ENCODE measurements at places on chromosomes 12 and 14.

DNA sequence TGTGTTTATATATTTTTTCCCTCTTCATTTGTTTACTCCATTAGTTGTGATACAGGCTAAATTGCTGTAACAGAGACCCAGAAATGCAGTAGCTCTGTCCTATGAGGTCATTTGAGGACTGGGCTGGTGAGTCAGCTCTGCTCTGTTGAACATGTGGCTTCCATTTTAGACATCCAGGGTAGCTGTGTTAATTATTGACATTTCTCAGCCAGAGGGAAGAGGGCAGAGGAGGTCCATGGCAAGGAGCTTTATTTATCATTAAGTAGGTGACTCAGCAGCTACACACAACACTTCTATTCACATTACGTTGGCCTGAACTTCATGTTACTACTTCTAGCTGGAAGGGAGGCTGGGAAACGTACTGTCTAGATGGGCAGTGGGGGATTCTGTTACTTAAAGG, 85.4 kb downstream of the PTCSC3 start:
- no peak for DNase-seq

- DNase-seq: no peak
Measured at GRCh38 chr12:2551412-2551900, 243.3 kb upstream of the FKBP4 start.

- no peak for DNase-seq
Measured at GRCh38 chr12:93569301-93569655, 3.2 kb upstream of the SOCS2 start.

GRCh38 chr12:25993901-25994651, 35.6 kb downstream of the RASSF8 start:
- DNase-seq: no peak

- DNase-seq: no peak
Measured at GRCh38 chr12:91687052-91688017, 458.3 kb downstream of the BTG1 start.

DNA sequence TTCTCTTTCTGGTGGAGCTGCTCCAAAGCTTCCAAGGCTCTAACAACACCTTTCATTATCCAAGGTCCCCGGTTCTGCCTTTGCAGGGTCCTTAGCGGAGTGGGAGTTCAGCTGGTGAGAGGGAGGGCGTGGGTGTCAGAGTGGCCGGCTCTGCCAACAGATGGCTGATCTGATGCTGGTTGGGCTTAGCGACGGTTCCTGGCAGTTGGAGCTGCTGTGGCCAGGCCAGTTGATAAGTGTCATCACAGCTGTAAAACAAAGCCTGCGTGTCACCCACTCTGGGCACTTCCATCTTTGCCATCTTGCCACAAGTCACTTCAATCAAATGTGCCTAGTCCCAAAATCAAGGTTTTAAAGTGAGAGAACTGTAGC, 36.3 kb downstream of the RIN3 start:
- DNase-seq: no peak

- DNase-seq: no peak
Measured at GRCh38 chr14:104579507-104579906, at the start of gene C14orf180. TSS of gene C14orf180 (plus strand) at chr14:104579764. CDS start at chr14:104586431, 6,667 bp downstream.

- no peak for DNase-seq
Measured at GRCh38 chr12:52067081-52067374, 2.8 kb upstream of the ATG101 start.

DNA sequence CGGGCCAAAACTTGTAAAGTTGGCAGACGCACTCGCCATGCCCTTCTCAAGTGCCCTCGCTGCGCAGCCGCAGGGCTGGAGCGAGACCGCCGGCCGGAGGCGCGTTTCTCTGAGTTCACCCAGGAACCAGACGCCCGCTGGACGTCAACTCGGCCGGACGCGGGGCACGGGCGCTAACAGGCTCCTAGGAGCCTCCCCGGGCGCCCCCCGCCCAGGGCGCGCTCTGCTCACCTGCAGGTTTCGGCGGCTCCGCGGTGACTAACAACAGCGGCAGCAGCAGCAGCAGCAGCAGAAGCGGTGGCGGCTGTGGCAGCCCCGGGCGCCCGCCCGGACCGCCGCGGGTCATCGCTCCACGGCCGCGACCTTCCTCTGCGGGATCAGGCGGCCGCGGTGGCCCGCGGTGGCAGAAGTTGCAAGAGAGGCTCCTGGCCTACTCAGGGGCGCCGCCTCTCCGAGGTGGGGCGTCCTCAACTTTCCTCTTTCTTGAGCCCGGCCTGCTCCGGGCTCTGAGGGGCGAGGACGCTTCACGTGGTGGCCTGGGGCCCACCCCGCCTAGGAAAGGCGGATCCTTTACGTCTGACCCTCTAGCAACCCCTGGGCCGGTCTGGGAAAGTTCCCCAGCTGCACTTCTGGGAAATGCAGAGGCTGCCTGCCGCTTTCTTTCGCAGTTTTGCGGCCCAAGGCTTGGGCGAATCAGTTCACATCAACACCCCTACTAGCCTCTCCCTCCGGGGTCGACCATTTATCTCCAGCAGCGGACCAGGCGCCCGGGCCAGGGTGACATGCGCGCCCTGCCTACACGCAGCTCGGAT, at the start of gene PLBD1:
PLBD1 (minus strand) TSS at position 533 of the 812 bp plus-strand sequence; CDS start at position 346, 187 bp downstream.
- DNase-seq: no peak

- DNase-seq: no peak
Measured at GRCh38 chr14:32075672-32076277, 1.3 kb upstream of the ARHGAP5 start.

GRCh38 chr12:70520847-70521246, 116.4 kb downstream of the PTPRB start:
- no peak for DNase-seq

DNA sequence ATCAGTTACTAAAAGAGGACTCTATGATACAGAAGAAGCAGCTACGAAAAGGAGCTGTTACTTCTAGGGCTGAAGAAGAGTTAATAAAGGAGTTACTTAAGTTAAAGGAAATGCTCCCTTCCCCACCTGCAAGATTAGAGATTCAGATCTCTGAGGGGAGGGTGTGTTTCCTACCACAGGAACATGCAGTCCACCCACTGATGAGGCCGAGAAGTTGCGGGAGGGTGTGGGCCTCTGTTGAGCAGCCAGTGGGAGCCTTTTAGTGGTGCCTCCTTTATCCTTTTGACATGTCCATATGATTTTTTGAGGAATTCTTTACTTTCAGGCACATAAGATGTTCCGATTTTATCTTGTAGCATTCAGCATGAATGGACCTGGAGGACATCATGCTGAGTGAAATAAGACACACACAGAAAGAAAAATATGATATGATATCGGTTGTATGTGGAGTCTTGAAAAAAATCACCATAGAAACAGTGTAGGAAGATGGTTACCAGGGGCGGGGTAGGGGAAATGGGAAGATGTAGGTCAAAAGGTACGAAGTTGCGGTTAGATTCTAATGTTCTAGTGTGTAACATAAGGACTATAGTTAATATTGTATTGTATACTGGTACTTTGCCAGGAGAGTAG, 4.4 kb upstream of the M6PR start:
- no peak for DNase-seq

DNA sequence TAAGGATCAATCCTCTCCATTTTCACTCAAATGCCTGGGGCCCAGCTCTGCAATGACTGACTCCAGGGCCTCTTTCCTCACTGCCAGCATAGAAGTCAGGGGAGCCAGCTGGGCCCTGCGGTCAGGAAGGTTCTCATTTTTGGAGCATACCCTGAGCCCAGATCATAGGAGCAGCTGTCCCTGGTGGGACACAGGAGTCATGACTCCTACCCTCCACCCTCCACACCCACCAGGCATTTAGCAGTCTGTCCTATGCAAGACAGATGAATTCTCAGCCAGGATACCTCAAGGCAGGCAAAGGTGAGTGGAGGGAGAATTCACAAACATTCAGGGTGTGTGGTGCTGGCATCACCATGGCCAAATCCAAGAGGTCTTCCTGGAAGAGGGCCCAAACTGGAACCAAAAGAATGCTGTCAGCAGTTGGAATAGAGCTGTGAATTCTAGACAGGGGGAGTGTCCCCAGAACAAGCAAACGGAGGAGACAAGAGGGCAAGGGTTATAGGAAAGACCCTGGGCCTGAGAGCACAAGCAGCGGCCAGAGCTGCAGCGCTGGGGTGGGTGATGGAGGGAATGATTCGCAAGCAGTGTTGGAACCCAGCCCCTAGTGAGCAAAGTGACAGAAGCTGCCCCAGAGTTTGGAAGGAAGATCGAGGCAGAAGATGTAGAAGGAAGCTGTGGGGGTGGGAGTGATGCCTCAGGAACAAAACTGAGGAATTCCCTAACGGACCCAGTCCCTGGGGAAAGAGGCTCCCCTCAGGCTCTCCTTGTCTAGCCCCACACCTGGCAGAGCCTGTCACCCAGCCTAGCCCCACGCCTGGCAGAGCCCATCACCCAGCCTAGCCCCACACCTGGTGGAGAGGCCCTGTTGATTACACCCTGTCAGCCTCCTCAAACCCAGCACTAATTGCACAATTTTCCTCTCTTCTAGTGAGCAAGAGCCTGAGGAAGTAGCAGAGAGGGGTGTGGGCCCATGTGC, 4.5 kb upstream of the REM2 start:
- no peak for DNase-seq

GRCh38 chr12:93115646-93116045, 186.6 kb upstream of the EEA1 start:
- no peak for DNase-seq

DNA sequence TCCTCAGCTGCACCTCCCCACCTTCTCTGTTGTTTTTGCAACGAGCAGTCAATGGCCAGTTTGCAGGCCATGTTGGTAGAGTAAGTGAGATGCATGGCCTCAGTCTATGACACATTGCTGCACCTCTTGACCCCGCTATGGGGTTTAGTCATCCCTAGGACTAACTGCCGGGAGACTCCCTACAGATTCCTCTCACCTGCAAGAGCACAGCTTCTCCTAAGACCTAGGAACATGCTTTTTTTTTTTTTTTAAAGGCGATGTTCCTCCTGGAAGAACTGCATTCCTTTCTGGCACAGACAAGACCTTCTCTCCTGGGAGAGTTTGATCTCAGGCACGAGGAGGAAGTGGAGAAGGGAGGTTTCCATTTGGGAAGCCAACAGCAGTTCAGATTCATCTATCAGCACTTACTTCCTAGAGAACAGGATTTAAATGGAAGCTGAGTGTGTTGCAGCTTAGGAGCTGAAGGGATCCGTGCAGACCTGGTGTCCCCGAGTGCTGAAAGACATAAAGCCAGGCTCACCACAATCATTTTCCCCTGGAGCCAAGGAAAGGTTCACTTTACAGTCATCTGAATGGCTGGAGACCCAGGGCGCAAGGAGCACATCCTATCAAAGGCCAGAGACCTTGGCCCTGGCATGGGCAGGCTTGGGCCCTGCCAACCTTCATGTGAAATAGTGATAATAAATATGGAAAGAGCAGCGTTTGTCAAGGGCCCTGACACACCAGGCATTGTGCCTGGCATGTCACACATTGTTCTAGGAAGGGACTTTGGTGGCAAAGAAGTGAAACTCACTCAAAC, 104.1 kb downstream of the LGMN start:
- no peak for DNase-seq

DNA sequence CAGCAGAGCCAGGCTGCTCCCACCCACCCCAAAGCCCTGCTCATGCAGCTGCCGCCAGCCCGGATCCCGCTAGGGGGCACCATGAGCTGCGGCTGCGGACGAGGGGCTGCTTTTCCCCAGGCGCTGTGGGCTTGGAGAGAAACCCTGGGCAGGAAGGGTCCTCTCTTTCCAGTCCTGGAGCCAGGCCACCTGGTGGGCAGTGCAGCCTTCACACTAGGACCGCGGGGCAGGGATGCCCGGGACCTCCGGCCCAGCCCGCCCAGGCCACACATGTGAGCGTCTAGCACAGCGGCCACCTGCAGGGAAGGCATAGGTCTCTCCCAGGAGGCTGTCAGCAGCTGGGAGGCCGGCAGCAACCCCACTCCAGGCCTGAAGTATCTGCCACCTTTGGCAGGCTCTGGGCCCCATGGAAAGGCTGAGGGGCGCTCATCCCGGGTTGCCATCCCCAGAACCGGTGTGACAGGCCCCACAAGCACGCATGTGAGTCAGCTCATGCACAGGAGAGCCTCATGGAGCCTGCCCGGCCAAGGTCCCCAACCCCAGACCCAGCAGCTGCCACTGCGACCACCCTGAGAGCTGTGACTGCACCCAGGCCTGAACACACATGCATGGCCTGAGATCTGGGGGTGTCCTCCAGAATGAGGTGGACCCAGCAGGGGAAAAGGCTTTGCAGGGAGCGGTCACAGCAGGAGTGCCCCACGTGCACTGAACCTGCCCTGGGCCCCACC, 280.0 kb upstream of the RTL1 start:
- no peak for DNase-seq

GRCh38 chr12:76057326-76057725, 25.8 kb upstream of the PHLDA1 start:
- DNase-seq: no peak

DNA sequence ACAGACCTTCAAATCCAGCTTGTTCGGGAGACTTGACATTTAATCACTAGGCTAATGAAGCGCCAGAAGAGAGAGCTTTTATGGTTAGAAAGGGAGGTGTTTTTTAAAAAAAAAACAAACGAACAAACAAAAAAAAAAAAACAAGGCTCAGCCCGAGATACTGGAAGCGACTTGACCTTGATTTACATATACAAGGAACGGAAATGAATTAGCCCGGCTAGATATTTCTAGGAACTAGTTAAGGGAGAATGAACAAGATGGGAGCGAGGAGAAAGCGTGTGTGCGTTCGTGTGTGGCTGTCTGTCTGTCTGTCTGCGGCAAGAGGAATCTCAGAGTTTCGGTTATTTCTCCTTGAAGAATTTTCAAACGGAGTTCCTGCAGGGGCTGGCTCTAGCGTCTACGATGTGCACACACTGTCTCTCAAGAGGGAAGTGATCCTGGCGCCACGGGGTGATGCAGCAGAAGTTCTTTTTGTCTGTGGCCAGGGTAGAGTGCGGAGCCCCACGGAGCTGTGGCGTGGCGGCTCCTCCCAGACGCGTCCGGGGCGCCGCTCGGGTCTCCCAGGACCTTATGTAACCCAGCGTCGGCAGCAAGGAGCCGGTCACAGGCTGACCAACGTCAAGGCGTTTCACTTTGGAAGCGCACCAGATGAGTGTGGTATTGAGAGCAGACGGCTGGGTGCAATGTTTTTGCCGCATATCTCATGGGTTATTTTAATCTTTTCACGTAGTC, 18.8 kb downstream of the SOCS2 start:
- DNase-seq: no peak
